ENCODE measurements at places on chromosomes 12 and 14.

DNA sequence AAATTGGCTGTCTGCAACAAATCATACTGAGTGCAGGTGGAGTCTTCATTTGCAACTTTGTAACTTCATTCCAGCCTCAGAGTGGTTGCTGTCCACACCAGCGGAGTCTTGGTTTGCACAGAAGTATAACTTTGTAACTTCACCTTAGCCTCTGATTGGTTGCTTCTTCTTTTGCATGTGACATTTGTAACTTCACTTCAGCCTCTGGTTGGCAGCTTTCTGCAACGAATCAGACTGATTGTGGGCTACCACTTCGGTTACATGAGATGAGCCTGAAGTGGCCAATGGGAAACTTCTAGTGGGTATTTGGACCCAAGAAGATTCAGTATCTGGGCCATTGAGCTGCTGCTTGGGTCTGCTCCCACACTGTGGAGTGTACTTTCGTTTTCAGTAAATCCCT is 17.8 kb downstream of the RASSF8 start:
- no peak for DNase-seq

- no peak for DNase-seq
Measured at GRCh38 chr14:89571491-89571890, 154.5 kb upstream of the FOXN3 start.

DNA sequence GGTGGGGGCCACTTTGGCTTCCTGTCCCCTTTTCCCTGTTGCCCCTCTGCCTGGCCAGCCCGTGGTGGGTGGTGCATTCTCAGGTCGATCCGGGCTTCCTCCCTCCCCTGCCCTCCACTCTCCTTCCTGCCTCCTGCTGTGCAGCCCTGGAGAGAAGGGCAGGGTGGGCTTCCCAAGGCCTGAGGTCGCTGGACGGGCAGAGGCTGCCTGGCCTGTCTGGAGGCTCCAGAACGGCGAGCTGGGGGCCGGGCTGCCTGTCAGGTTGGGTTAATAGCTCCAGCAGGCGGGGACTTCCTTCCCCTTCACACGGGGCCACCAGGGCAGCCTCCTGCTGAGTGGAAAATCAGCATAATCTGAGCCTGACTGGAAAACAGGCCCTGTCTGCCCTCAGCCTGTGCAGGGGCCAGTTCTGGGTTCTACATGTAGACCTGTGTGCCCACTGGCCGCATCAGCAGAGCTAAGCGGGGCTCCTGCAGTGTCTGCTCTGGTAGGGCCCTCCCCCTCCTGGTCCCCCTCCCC is 11.3 kb downstream of the KIF26A start:
- peak; percentile 42 for DNase-seq

DNA sequence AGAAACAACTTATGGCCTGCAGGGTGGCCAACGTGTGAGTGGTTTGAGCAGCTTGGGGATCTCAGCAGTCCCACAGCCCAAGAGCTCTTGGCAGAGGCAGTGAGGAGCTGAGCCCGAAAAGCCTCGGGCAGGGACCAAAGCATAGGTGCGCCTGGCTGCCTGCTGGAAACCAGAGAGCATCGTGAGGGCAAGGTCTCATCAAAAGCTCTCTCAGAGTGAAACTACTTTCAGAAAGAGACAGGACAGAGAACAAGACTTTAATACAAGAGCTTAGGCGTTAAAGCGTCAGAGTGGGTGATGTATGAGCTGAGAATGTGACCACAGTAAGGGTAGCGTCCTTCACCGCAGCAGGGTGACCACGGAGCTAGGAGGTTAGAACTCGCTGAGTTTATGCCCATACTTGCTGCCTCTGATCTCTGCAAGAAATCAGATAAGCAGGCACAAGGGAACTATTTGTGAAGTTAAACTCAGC is 30.8 kb downstream of the LGMN start:
- no peak for DNase-seq

DNA sequence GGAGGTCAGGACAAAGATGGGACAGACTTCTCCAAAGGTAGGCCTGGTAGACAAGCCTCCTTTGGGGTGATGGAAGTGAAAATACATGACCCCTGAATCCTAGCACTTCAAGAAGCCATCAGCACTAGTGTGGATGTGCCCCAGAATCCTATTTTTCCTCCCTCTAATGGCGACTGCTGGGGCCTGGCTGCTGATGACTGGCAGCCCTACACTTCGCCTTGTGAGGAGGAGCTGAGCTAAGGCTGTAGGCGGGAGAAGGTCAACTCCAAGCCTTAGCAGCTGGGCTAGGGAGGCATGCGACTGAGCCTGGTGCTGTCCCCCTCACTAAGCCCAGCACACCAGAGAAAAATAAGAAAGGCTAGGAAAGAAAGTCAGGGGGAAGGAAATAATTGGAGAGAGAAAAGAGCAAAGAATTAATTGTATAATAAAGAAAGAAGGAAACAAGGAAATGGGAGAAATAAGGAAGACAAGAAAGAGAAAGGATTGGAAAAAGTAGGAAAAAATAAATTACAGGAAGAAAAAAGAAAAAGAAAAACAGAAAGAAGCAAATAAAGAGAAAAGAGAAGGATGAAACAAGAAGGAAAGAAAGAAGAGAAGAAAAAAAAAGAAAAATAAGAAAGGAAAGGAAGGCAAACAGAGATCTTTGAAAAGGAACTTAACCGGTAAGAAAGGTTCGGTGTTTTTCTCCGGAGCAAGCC is 4.7 kb upstream of the HOXC10 start:
- no peak for DNase-seq

DNA sequence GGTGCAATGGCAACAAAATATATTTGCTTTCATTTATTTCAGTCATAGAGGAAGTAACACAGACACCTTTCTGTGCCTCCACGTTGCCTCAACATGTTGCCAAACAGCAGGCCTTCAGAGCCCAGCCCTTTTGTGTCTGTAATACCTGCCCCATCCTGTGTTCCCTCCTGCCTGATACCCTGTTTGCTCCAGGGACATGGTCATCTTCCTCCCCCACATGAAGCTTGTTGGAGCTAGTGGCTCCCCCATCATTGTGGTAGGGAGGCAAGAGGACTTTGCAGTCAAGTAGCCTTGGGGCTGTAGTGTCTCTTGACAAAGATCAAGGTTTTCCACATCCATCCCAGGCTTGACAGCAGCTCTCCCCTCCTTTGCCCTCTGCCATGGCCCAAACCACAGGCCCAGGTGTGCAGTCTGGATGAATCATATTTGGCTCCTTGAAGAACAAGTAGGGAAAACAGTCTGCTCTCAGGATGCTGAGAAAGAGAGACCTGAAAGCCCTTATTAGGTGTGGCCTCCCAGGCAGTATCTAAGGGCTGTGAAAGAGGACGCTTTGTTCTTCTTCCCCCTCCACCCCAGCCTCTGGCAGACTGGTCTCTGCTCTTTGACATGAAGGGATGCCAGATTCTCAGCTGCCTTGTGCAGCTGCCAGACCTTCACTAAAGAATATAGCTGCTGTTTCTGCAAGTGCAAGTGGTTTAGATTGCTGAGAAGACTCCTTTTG is 329.0 kb downstream of the C12orf75 start:
- peak; percentile 3 for DNase-seq

DNA sequence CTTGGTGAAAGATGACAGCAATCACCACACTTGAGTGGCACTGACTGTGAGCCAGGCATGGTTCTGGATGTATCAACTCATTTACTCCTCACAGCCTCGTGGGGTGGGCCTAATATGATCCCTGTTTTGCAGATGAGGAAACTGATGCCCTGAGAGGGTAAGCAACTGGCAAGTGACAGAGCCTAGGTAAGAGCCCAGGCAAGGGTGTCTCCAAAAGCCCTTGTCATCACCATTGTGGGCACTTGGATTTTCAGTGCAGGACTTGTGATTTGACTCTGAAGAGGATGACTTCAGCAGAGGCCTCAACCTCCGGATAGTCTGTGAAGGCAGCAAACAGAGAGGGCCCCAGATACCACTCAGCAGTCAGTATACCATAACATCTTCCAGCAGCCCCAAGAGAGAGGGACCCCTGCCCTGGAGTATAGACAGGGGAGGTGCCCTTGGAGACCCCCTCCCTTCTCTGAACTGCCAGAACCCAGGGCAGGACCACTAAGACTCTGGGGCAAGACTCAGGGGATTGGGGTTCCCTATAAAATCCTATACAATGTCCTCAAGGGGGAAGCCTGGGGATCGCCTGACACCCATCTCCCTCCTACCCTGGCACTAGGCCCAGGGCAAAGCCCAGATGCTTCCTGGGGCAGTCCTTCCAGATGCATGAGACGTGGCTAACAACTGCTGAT is 7.1 kb upstream of the KRT5 start:
- peak; percentile 14 for DNase-seq

GRCh38 chr14:46404865-46405811 is 246.4 kb downstream of the RPL10L start:
- no peak for DNase-seq

GRCh38 chr12:68303850-68304249 is 28.3 kb downstream of the MDM1 start:
- no peak for DNase-seq

- DNase-seq: no peak
Measured at GRCh38 chr12:58695263-58695662, 225.0 kb downstream of the LRIG3 start.

DNA sequence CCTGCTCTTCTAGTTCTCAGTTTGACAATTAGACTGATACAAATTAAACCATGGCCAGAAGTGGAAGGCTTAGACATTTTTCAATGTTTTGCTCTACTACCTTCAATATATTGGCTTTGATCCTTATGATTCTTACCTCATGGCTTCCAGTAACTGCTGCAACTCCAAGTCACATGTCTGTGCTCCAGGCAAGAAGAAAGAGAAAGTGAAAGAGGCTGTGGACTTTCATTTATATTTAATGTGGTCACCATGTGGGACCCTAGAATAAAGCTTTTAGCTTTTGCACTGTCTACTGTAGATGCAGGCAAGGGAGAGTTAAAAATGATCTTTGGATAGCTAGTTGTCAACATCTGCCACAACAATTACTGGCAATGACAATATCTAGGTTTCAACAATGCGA is 214.3 kb upstream of the PDE3A start:
- no peak for DNase-seq

- DNase-seq: no peak
Measured at GRCh38 chr12:110193196-110193595, 69.0 kb downstream of the IFT81 start.

GRCh38 chr12:18823461-18823860 is 85.5 kb downstream of the CAPZA3 start:
- DNase-seq: no peak

DNA sequence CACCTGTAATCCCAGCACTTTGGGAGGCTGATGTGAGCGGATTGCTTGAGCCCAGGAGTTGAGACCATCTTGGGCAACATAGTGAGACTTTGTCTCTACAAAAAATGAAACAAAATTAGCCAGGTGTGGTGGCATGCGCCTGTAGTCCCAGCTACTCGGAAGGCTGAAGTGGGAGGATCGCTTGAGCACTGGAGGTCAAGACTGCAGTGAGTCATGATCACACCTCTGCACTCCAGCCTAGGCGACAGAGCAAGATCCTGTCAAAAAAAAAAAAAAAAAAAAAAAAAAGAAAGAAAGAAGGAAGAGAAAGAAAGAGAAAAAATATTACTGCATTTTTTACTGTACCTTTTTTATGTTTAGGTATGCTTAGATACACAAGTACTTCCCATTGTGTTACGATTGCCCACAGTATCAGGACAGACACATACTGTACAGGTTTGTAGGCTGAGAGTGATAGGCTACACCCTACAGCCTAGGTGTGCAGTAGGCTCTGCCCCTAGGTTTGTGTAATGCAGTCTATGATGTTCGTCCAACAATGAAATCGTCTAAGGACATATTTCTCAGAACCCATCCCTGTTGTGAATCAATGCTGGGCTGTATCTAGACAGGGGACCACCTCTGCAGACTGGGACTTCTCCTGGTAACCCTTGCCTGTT is 160.4 kb upstream of the PWP1 start:
- DNase-seq: no peak

GRCh38 chr12:60842181-60842580 is 1246.4 kb downstream of the SLC16A7 start:
- no peak for DNase-seq

- peak; percentile 85 for DNase-seq
Measured at GRCh38 chr12:121748571-121749265, 36.2 kb downstream of the TMEM120B start.

GRCh38 chr14:22232486-22232885 is 356.5 kb downstream of the DAD1 start:
- DNase-seq: no peak

GRCh38 chr14:38605193-38606114 is 349.6 kb upstream of the CLEC14A start:
- no peak for DNase-seq

DNA sequence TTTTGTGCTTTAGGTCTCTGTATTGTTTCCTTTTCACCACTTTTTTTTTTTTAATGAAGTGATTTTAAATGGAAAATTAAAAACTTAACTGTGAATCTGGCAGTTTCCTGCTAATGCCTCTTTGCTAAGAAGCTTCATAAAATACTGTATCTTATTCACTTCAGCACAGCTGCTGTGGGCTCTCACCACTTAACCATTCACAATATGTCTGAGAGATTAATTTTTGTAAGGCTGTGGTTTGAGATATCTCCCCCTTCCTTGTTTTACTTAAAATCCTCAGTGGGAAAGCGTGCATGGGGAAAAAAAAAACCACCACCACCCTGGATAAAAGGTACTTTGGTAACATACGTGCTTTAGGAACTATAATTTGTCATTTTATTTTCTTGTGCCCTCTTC is 115.9 kb downstream of the ETV6 start:
- no peak for DNase-seq

DNA sequence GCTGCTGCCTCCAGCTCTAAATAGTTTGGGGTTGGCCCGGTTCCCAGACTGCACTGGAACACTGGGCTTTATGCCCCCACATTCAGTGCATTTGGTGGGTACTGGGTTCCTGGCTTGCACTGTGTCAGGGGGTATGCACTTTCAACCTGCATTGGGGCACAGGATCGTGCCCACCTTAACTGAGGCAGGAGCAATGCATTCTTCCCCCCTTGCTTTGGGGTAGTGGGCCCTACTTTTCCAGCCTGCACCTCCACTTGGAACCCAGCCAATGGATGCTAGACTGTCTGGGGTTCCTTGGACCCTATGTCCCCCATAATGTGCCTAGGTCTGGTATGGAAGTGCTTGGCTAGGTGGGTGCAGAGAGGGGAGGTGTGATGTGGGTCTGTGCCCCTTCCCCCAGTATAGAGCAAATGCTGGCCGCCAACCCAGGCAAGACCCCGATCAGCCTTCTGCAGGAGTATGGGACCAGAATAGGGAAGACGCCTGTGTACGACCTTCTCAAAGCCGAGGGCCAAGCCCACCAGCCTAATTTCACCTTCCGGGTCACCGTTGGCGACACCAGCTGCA is 615 bp downstream of the TARBP2 start:
- DNase-seq: no peak

- DNase-seq: peak; percentile 77
Measured at GRCh38 chr14:96100161-96101064, 61.3 kb downstream of the C14orf132 start.

- DNase-seq: no peak
Measured at GRCh38 chr12:105222726-105223351, 13.1 kb downstream of the APPL2 start.

GRCh38 chr14:97946240-97946639 is 1149.1 kb downstream of the VRK1 start:
- DNase-seq: no peak

Measured in adrenal gland (tissue), 19 donors.